ENCODE measurements at places on chromosomes 1 and 21. TPM values are rescaled to one million over a fixed set of nuclear protein-coding genes. Genes with fewer than 3 reads are reported as not detected.

GLMN gene
- 6.2 TPM for total RNA-seq

ARHGEF10L gene
- total RNA-seq: 52.0 TPM

AVPR1B gene
- not detected for total RNA-seq

ACTA1 gene
- 17,994 TPM for total RNA-seq

Data from heart right ventricle (tissue), 16 donors.